ENCODE measurements at places on chromosomes 2 and 18.

GRCh38 chr2:112006076-112006410, 49.0 kb upstream of the TMEM87B start:
- DNase-seq: no peak

DNA sequence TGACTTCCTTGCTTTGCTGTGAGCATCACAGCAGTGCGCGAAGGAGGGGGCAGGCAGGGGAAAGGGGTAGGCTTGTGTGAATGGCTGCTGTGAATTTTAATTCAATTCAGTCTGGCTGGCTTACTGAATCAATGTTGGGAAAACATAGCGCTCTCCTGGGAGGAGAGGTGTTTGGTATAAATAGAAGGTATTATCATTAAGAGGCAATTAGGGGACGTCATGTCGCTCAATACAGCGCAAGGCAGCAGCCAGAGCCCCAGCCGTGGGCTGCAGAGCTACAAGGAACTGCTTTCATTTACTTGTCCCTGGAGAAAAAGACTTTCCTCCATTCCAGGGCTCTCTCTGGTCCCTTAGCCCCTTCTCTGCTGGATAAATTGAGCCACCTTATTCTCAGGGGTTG, 181.4 kb upstream of the MSH6 start:
- no peak for DNase-seq

GRCh38 chr18:23340661-23341060, 112.4 kb upstream of the RIOK3 start:
- DNase-seq: no peak

DNA sequence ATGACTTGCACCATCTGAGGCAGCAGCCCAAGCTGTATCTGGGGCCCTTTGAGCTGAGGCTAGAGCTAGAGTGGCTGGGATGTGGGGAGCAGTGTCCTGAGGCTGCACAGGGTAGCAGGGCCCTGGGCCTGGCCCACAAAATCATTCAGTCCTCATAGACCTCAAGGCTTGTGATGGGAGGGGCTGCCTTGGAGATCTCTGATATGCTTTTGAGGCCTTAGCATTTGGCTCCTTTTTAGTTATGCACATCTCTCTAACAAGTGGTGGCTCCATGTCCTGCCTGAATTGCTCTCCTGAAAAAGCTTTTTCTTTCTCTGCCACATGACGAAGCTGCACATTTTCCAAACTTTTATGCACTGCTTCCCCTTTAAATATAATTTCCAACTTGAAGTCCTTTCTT, 11.8 kb upstream of the UGT1A8 start:
- no peak for DNase-seq

GRCh38 chr2:101630224-101630949, 67.1 kb upstream of the MAP4K4 start:
- no peak for DNase-seq

- no peak for DNase-seq
Observed at GRCh38 chr2:43314299-43314927, 88.0 kb upstream of the ZFP36L2 start.

GRCh38 chr18:13418013-13418710, 199.6 kb downstream of the LDLRAD4 start:
- DNase-seq: no peak

GRCh38 chr2:111252436-111252835, 131.7 kb downstream of the BCL2L11 start:
- no peak for DNase-seq

GRCh38 chr18:45713239-45713638, 10.7 kb upstream of the SLC14A1 start:
- DNase-seq: no peak

- DNase-seq: no peak
Observed at GRCh38 chr2:53751728-53752127, 15.9 kb upstream of the CHAC2 start.

DNA sequence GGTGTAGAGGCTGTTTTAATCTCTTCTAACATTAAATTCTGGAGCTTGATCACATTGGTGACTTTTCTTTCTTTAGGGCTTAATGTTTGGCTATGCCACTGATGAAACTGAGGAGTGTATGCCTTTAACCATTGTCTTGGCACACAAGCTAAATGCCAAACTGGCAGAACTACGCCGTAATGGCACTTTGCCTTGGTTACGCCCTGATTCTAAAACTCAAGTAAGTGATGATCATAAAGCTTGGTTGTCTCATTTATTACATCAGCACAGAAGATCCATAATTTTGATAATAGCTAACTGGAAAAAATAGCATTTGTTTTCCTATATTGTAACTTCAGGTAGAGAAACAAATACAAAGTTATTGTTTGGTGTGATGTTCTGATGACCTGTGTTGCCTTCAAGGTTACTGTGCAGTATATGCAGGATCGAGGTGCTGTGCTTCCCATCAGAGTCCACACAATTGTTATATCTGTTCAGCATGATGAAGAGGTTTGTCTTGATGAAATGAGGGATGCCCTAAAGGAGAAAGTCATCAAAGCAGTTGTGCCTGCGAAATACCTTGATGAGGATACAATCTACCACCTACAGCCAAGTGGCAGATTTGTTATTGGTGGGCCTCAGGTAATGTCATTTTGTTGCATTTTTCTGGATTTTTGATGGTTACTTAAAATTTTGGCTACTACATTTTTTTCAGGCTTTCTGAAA, 2.9 kb downstream of the MAT2A start:
- DNase-seq: no peak

GRCh38 chr2:233794128-233794658, 16.1 kb downstream of the MROH2A start:
- no peak for DNase-seq

DNA sequence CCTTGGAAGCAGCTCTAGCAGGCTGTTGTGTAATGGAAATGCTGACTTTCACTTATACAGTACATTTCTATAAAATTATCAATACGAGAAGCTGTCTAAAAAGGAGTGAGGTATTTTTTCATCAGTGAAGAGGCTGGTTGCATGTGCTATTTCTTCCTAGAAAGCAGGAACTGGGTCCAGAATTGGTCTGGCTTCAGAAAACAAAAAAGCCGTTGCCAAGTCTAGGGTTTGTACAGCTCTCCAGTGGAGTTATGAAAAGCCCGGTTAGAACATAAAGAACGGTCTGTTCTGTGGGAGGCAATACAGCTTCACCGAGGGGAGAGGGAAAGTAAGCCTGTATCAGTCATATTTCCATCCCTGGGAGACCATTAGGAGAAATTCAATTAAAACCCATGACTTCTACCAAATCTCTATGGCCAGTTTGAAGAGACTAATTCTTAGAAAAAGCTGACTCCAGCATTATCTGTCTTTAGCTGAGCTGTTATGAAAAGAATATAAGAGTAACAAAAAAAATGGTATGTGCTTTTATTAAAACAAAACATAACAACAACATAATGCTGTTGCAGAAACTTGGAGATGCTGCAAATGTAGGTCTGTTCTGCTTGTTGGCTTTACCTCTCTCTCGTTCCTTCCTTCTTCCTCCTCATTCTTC, 217.0 kb downstream of the CMPK2 start:
- no peak for DNase-seq

GRCh38 chr2:23850564-23851256, 76.2 kb downstream of the ATAD2B start:
- DNase-seq: no peak

DNA sequence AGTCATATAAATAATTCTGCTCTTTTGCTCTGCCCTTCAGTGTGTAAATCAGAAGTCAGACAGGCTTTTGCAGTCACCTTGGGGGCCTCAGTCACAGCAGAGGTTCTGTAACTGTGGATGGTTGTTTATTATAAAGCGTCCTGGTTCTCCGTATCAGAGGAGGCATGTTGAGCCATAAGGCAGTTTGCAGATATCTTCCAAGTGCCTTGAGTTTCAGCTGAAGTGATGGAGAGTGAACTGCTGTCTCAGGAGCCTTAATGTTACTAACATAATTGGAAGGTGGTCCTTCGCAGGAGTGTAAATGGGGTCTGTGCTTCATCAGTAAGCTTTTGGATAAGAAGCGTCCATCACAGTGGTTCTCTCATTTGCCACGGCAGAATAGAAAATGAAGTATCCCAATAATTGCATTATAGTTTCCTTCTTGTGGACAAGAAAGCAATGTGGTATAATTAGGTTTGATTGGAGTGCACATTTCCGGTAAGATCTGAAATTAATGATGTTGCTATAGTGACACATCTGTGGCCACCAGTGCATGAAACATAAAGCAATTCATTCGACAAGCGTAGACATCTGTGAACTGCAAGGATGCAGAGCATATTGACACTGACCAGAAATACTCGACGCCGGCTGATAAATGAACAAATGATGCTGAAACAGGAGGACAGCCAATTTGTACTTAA, 112.5 kb upstream of the NFATC1 start:
- no peak for DNase-seq

DNA sequence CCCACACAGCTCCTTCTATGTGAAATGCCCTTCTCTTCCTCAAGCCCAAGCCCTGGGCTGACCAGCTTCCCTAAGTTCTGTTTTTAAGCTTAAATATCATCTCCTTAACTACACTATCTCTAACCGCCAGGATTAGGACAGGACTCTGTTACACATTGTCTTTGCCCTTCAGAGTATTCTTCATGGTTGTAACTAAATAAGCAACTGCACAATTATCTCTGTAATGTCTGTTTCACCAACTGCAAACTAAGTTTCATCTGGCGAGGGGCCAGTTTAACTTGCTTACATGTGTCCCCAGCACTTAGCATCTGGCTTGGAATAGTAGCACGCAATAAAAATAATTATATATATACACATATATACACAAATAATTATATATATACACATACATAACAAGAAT, 1.1 kb upstream of the ERMN start:
- DNase-seq: no peak

- no peak for DNase-seq
Observed at GRCh38 chr2:178404368-178404767, 46.6 kb downstream of the PRKRA start.

- peak; percentile 91 for DNase-seq
Observed at GRCh38 chr2:239035361-239035814, 187.5 kb downstream of the TWIST2 start.

DNA sequence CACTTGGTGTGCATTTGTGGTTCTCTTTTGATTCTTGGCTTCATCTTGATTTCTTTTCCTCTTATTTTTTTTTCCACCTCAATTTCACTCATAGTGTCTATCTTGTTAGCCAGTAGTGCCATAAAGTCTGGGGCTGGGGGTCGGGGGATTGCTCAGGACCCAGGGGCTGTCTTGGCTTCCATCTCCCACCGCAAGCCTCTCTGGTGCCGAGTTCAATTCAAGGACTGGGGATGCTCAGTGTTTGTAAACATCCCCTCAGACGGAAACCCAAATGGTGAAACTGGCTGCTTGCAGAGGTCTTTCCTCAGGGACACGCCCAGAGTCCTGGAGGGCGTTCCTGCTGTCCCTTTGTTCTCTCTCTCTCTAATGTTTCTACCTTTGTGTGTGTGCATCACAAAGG, 173.3 kb downstream of the TWIST2 start:
- no peak for DNase-seq

DNA sequence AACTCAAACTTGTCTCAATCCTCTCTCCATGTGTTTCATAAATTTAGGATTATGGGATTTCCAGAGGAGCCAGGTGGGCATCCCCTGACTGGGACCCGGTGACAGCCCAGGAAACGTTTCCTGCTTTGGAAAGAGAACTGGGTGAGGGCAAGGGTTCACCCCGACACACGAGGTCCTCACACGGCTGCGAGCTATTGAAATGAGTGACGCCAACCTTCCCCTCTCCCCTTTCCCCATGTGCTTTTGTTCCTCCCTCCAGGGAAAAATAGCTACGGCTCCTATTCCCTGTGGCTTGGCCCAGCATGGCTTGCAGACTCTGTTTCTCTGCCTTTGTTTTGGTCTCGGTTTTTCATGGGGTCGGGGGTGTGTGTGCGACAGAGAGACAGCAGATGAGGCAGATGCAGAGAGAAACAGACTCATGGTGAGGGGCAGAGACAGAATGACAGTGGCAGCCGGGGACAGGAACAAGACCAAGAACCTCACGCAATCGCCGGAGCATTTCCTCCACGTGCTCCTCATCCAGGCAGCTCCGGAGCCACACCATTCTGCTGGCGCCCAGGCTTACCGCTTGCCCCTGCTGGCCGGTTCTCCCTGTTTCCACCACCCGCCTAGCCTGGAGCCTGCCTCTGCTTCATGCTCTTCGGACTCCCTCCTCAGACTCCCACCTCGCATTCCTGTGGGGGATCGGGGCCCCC, 238.5 kb downstream of the DYSF start:
- no peak for DNase-seq
